ENCODE measurements at places on chromosomes 7 and 10.

GRCh38 chr10:118072840-118073239 lies 26.1 kb upstream of the RAB11FIP2 start:
- DNase-seq, result no peak

GRCh38 chr10:96703358-96703757 lies 17.0 kb downstream of the PIK3AP1 start:
- DNase-seq, result no peak

- no peak for DNase-seq
Observed at GRCh38 chr10:97922022-97922758, 72.5 kb downstream of the GOLGA7B start.

- no peak for DNase-seq
Observed at GRCh38 chr10:85967594-85967993, 399.0 kb downstream of the GRID1 start.

DNA sequence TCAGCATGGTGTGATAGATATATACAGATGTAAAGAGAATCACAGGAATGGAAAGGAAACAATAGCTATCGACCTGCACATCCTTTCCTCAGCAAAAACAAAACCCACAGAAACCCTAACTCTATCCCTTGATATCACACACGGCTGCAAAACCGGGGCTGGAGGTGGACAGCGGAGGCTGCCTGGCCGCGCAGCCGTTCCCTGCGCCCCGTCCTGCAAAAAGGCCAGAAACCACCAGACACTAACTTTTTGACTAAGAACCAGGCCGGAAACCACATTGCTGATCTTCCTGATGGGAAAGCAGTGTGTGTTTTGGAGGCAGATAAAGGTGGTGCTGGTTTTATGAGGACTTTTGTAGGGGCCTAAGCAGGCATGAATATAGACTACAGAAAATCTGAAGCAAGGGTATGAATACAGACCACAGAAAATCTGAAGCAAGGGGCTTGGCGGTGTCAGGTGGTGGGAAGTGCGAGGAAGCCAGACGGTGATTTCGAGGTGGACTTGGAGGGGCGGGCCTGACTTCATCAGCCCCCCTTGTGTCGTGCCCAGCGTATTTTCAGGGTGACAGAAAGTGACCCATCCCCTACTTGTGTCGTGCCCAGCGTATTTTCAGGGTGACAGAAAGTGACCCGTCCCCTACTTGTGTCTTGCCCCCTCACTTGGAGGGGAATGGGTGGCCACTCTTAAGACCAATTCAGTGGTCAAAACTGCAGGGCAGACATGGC lies 123.3 kb downstream of the WDR37 start:
- DNase-seq, result no peak

GRCh38 chr7:30595436-30596013 lies 847 bp downstream of the GARS1 start:
- DNase-seq, result peak; percentile 28

- DNase-seq, result no peak
Observed at GRCh38 chr10:31926765-31927564, 1.7 kb downstream of the ARHGAP12 start.

GRCh38 chr7:28105234-28105633 lies 75.4 kb downstream of the JAZF1 start:
- DNase-seq, result no peak

DNA sequence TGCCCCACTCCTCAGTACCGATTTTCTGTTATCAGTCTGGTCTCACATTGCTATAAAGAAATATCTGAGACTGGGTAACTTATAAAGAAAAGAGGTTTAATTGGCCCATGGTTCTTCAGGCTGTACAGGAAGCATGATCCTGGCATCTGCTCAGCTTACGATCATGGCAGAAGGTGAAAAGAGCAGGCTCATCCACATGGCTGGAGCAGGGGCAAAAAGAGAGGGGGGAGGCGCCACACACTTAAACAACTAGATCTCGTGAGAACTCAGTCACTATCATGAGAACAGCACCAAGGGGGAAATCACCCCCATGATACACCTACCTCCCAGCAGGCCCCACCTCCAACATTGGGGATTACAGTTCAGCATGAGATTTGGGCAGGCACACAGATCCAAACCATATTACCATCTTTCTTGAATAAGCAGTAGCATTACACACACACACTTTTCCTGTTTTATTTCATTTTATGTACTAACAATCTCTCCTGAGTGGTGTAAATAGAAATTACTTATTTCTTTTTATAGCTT lies 53.3 kb downstream of the TRIM24 start:
- no peak for DNase-seq

DNA sequence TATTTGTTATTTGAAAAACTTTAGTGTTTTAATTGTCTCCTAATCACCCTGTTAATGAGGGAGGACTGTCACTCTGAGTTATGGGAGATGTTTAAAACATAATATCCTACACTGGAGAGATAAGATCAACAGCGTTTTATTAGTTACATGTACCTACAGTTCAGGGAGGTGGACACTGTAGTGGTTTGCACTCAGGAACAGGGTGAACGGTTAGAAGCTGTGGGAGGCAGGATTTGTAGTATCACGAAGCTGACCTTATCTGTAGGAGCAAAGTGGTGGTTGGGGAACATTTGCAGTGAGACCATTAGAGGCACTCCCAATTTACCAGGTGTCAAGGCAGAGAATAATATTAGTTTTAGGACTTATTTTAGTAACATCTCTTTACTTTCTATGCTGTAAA lies 193.3 kb upstream of the KCND2 start:
- DNase-seq, result no peak

DNA sequence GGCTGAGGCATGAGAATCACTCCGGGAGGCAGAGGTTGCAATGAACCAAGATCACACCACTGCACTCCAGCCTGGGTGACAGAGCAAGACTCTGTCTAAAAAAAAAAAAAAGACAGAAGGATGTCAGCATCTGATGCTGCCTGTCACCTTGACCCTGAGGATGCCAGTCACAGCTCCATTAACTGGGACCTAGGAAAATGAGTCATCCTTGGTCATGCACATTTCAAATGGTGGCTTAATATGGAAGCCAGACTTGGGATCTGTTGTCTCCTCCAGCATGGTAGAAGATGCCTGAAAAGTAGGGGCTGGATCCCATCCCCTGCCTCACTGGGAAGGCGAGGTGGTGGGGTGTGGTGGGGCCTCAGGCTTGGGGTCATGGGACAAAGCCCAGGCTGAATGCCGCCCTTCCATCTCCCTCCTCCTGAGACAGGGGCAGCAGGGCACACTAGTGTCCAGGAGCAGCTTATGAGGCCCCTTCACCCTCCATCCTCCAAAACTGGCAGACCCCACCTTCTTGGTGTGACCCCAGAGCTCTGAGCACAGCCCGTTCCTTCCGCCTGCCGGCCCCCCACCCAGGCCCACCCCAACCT lies 1.3 kb downstream of the NOS3 start:
- DNase-seq, result no peak

DNA sequence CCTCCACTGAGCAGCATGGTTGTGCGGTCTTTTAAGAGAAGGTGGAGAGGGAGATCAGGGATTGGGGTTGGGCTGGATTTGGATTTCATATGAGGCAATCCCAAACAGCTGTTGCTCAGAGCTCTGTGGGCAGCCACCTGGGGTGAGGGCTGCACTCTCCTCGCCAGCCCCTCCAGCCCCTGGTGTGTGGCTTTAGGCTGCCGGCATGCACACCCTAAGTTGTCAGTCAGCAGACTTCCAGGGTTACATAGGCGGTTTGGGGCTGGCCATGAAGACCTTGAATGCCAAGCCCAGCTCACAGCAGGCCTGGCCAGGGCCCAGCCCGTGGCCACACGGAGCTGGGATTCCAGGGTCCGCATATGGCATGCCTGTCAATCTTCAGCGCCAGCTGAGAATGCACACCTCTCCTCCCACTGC lies 54.8 kb downstream of the ZMIZ1 start:
- no peak for DNase-seq

GRCh38 chr7:50658696-50659095 lies 93.5 kb upstream of the DDC start:
- DNase-seq, result no peak

- DNase-seq, result no peak
Observed at GRCh38 chr7:91194841-91195240, 69.4 kb upstream of the FZD1 start.

GRCh38 chr7:110774071-110774470 lies 316.9 kb upstream of the LRRN3 start:
- no peak for DNase-seq

- DNase-seq, result no peak
Observed at GRCh38 chr7:29859524-29860185, 53.3 kb downstream of the WIPF3 start.

- no peak for DNase-seq
Observed at GRCh38 chr10:132101529-132101928, 35.8 kb downstream of the JAKMIP3 start.

GRCh38 chr10:60290558-60290957 lies 99.1 kb downstream of the ANK3 start:
- DNase-seq, result no peak

DNA sequence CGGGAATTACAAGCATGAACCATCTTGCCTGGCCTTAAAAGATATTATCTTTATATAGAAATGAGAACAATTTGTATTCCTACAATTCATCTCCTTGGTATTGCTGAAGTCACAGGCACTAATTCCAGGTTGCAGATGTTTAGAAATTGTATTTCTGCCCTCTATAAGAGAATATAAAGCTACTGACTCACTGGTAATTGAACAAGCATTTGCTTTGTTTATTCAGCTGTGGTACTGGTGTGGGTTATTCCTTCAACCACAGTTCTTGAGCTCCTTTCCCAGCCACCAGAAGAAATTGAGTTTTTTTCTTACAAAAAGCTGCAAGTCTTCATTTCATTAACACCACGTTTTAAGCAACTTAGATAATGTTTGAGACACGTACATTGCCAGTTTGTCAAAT lies 29.0 kb upstream of the MPP7 start:
- DNase-seq, result peak; percentile 60

GRCh38 chr7:55181762-55182161 lies 162.9 kb downstream of the EGFR start:
- no peak for DNase-seq

DNA sequence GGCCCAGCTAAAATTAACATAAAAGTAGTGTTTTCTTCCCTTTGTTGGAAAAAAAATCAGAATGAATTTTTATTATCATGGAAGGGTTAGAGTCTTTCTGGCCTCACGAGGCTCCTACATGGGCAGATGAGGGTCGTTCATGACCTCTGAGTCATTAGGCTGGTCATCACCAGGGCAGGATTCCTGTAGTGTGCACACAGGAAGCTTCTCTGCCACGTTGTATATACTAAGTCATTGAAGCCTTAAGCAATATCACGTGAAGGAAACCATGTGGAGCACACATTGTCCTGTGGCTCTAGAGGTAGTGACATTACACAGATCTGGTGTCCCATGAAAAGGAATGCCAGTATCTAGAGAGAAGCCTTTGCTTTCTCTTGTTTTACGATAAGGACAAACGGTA lies 84.7 kb upstream of the C1QL3 start:
- no peak for DNase-seq

DNA sequence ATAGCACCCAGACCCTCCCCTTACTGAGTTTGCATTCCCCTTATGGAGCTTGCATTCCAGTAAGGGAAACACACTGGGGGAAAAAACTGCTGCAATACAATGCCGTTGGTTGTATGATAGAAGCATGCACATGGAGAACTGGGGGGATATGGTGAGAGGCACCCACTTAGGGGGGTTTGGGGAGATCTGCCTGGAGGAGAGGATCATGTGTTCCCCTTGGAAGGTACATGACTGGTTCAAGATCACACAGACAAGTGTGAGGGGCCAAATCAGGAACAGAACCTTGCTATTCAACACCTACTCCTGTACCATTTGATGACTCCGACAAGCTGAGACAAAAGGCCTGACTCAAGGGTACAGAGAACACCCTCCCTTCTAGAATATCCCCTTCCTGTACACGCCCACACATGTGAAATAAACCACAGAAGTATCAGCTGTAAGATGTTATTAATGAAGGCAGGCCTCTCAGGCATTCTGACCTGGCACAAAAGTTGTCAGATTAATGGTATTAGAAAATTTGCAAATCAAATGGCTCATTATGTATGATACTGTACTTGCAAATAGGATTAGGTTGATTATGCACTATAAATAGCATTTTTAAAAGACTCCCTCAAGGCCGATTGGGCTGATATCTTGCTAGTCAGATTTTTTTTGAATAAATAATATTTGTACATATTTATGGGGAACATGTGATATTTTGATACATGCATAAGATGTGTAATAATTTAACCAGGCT lies 122.2 kb downstream of the NPY start:
- DNase-seq, result no peak

DNA sequence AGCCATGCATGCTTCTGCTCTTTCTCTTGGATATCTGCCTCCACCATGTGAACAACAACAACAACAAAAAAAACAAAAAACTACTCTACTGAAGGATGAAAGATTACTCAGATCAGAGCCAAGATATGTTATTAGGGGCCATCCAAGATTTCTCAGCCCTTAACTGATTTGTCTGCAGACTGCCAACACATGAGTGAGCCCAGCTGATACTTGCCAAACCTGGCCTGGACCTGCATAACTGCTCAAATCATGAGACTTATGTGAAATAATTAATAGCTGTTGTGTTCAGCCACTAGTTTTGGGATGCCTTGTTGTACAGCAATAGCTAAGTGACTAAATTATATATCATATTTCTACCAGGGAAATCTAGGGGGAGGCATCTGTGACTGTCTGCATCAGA lies 334.5 kb upstream of the SORCS1 start:
- DNase-seq, result no peak

Measured in fibroblast of the aortic adventitia (primary cell).